ENCODE measurements at places on chromosomes 13 and 19.
A peak's percentile ranks its signal among the peaks of the same experiment; 100 is the strongest.

- peak; percentile 81 for DNase-seq
These were observed 79.3 kb downstream of the KDM4B start for GRCh38 chr19:5048091-5048726.

GRCh38 chr19:40053491-40053890 lies 2.5 kb downstream of the ZNF780B start:
- DNase-seq, result no peak

- no peak for DNase-seq
These were observed 136.9 kb downstream of the USP12 start for GRCh38 chr13:27034678-27035111.

GRCh38 chr19:16335226-16335625 lies 10.6 kb downstream of the KLF2 start:
- DNase-seq, result no peak

- DNase-seq, result no peak
These were observed 2.9 kb downstream of the SLC7A9 start for GRCh38 chr19:32866564-32867265.

- no peak for DNase-seq
These were observed 2.1 kb upstream of the CEACAM7 start for GRCh38 chr19:41689993-41690800.

DNA sequence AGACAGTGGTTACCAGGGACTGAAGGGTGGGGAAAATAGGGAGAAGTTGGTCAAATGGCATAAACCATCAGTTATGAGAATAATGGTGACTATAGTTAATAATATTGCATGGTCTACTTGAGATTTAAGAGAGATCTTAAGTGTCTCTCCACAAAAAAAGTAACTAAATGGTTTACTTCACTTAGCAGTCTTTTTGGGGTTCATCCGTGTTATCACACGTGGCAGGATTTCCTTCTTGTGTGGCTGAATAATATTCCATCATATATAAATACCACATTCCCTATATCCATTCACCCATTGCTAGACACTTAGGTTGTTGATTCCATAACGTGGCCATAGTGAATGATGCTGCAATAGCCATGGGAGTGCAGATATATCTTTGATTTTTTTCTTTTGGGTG lies 967.0 kb downstream of the UQCRFS1 start:
- no peak for DNase-seq

DNA sequence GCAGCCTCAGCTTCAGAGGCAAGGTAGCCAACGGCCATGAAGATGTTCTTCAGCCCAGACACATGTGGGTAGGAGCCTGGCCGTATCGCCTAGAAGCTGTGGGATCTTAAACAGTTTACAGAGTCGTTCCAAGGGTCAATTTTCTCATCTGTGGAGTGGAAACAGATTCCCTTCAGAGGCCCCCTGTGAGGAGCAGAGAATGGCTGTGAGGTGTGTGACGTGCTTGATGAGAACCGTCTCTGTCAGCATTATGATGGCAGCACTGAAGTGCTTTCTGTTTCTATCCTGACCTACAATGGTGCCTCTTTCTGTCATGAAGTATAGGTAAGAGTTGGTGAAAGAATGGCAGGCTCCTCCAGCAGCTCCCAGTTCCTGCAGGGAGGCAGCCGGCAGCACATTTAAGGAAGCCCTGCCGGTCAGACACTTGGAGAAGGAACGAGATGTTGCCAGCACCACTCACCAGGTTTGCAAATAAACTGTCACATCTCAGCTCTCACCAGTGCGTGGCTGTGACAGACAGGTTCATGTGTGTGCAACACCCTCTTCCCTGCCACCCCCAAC lies 277.3 kb downstream of the FOXO1 start:
- no peak for DNase-seq

DNA sequence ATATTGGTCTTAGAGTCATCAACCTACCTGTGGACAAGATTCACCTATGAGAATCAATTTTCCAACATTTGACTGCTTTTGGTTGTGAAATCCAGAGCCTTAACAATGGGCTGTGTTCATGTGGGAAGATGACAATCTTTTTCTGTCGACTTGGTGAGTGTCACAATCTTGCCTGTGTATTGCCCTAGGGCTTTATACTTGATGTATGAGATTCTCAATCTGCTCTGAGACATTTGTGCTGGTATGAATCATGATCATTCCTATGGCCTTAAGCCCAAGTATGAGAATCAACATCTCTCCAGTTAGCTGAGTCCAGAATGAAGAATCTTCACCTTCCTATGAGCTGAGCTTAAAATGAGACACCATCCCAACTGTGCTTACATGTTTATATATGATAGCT lies 68.7 kb downstream of the ZNF726 start:
- DNase-seq, result no peak

DNA sequence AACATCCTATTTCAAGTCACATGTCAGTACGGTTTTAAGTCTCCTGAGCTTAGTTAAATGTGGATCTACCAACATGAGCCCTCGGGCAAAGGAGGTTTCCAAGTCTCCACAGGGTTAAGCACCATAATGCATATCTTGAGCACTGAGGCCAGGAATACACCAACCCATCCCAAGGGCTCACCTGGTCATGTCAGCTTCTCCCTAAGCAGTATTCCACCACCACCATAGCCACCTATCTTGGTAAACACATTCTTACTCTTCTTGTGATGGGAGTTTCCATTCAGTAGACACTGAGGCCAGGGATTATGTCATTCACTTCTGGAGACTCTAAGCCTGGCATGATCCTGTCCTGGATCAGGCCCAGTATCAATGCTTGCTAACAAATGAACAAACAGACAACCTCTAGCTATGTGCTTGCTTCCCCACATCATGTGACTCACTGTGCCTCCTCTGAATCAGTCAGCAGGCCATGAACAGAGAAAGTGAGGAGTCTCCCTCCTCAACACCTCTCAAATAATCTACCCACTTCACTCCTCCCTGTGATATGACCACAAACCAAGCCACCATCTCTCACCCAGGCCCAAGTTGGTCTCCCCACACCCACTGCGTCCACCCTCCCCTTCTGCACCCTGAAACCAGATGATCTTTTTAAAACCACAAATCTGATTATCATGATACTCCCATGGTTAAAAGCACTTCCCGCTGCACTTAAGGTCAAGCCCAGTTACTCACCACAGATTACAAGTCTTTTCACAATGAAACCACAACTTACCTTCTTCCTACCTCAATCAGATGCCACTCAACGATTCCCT lies 5.8 kb downstream of the PEG3 start:
- DNase-seq, result no peak

DNA sequence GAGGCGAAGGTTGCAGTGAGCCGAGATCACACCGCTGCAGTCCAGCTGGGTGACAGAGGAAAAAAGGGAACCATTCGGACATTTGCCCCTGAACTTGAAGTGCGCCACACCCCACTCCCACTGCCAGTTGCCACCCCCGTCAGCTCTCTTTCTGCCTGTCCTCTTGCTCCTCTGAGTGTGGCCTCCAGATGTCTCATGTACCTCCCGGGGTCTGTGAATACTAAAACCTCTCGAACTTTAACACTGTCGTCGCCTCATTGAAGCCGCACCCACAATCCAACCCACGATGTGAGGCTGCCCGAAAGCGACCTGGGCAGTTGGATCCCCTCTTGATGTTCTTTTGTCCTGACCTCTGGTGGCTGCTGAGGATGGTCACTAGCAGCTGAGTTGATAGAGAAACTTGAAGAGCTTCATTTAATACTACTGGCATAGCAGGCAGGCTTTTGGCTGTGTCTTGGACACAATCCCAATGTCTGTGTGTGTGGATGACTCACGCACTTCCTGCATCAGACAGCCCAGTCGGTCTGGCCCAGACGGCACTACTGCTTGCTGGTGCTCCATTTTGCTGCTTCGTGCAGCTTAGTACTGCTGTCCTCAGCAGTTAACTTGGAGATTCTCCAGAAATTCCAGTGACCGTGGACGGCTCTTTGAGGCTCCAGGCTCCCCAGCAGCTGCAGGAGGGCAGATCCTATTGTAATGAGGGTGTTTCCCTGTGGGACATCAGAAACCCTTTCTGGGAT lies 4.2 kb downstream of the FPR3 start:
- no peak for DNase-seq

- no peak for DNase-seq
These were observed 179.1 kb downstream of the RBM26 start for GRCh38 chr13:79226938-79227337.

Data from Caco-2 (cell line).